CD4-positive, alpha-beta T cell treated with Interleukin-12 subunit alpha and Interleukin-12 subunit beta, for 1 hour (primary cell): ENCODE measurements at places on chromosomes 3 and 15.

GRCh38 chr3:55608301-55608937 lies 121.3 kb upstream of the WNT5A start:
- DNase-seq, result no peak

DNA sequence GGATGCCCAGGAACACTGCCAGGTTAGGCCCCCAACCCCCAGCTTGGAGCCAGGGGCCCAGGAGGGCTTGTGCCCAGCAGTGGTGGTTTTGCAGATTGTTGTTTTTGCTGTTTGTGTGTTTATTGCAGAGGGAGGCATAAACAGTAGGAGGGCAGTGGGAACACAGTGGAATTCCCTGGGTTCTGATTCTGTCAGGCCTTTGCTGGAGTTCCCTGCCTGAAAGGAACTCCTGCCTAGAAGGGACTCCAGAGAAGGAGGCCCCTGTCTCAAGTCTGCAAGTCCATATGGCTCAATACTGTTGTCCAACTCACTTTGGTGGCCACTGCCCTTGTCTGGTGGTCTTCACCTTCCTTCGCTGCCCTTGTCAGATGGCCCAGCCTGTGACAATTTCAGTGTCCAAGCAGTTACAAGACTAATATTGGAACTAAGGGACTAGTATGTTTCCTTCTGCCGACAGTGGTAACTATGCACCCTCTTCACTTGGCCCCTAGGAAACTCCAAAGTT lies 47.4 kb upstream of the RAB6B start:
- no peak for DNase-seq

DNA sequence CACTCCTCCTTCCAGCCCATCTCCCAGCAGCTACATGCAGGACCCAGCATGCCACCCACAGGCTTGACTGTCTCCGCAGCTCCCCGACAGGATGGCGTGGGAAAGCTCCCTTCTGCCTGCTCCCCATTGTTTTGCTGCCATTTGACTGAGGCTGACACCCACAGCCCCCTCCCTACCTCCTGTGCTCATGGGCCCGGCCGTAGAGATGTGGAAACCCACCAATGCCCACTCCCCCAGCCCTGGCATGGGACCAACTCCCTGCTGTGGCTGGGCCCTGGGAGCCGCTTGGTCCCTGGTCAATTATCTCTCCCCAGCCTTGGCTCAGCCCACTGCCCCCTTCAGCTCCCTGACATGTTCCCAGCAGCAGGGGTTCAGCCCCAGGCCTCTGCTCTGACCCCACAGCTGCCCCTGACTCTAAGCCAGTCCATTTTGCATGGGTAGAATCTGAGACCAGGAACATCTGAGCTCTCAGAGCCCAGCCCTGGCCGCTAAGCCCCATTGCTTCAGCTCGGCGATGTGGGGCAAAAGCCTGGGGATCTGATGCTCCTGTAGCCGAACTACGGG lies 8.2 kb downstream of the C3orf22 start:
- no peak for DNase-seq

GRCh38 chr3:77191014-77191413 lies 151.1 kb downstream of the ROBO2 start:
- no peak for DNase-seq

DNA sequence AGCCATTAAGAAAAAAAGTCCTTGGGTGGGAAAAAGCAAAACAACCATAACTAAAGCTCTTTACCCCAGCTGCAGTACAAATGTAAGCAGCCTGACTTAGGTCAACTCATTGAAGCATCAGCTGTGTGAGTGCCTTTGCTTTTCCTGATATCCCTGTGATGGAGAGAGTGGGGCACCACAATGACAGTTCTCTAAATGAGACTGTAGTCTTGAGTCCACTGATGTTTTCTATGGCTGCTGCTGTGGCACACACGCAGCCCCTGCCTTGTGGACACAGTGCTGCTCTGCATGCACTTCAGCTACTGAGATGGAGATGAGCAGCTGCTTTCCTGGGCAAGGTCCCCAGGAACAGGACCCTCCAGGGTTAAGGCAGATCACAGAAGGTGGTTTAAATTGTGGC lies 173.2 kb downstream of the KCNAB1 start:
- DNase-seq, result no peak

DNA sequence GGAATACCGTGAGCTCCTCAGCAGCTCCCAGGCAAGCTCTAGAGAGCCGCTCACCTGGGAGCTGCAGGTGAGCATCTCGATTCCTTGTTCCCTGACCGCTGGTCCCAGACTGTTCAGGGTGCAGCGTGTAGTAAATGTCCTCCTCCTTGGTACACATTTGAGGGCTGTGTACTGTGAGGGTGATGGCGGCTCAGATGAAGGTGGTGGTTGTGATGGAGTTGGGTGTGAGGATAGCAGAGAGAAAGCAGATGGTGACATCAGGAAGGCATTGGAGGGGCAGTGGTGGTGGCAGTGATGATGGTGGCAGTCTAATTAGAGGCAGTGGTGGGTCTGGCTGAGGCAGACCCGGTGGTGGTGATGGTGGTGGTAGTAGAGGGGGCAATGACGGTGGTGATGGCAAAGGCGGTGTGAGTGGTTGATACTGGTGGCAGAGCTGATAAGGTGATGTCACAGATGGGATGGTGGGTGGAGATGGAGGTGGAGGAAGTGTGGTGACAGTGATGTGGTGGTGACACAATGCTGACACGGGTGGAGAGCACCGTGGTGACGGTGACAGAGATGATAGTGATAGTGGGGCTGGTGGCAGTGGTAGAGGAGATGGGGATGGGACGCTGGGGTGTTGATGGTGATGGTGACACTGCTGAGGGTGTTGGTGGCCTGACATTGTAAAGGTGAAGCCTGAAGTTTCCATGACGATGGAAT lies at the start of gene DNAJB8:
Gene DNAJB8 (minus strand): TSS at position 51 of the 702 bp plus-strand sequence. CDS start 3,645 bp downstream, outside the sequence.
- DNase-seq, result peak; percentile 6

- peak; percentile 76 for DNase-seq
Observed at GRCh38 chr3:141913150-141913811, 36.8 kb downstream of the ATP1B3 start.
